ENCODE measurements at places on chromosomes 2 and 18.

DNA sequence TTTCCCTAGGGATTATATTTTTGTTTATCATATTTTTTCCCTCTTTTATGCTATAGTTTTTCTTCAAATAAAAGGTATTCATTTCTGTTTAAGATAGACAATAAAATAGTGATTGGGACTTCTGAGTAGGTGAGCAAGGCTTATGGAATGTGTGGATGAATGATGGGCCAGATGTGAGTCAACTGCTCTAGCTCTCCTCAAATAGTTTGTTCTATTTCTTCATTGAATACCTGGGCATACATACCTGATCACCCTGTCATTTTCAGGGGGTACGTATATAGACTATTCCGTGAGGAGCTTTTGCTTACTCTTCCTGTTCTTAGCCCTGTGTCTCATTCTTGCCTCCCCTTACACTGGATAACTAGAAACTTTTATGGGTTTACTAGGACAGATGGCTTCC lies 41.9 kb downstream of the BABAM2 start:
- no peak for DNase-seq

DNA sequence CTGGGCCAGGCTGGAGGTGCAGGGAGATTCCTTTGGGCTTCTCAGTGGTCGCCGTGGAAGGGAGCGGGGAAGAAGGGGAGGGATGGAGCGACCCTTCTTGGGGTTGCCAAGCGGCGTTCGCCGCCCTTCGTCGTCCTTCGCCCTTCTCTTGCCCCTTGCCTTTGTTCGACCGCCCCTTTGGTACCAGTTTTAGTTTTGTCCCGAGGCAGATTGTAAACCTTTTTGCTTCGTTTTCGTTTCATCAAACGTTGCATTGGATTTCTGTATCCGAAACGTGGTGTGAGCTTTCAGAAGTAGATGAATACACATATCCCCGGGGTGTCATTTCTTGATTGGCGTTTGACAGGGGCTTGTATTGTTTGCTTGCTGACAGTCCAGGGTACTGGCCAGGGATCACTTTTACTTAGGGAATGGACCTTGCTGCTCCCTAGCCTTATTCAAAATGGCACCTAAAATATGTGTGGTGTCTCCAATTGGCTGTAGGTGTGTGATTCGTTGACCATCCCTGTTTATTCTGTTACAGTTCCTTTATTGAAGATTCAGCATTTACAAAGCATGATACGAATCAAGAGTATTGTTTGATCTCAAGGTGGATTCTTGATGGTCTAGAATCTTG lies 788 bp downstream of the USP14 start:
- DNase-seq, result no peak

DNA sequence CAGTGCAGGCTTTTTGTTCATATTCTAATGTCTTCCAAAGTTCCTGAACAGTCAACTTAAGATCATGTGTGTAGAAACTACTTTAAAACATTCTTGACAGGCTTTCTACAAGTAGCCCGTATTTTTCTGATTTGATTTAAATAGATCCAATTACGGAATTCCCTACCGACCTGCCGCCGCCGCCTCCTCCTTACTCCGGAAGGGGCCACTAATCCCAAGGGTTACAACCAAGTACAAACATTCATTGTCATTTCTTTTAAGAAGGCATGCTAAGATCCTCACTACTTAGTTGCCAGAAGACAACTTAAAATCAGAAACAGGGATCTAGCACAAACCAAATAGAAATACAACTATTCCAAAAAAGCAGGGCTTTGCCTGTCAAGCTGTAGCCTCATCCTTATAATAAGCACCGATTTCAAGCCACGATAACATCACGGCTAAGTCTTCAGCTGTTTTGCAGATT lies 784 bp downstream of the WDR33 start:
- DNase-seq, result no peak

- no peak for DNase-seq
These were observed 121.5 kb upstream of the CREB1 start for GRCh38 chr2:207408086-207408794.

GRCh38 chr2:233833345-233833744 lies 21.0 kb downstream of the HJURP start:
- DNase-seq, result no peak

- no peak for DNase-seq
These were observed 59.9 kb downstream of the MSH6 start for GRCh38 chr2:47842846-47843245.

- DNase-seq, result no peak
These were observed 71.0 kb downstream of the GALNT14 start for GRCh38 chr2:31067259-31067658.

- no peak for DNase-seq
These were observed 28.8 kb downstream of the APCDD1 start for GRCh38 chr18:10482985-10483949.

DNA sequence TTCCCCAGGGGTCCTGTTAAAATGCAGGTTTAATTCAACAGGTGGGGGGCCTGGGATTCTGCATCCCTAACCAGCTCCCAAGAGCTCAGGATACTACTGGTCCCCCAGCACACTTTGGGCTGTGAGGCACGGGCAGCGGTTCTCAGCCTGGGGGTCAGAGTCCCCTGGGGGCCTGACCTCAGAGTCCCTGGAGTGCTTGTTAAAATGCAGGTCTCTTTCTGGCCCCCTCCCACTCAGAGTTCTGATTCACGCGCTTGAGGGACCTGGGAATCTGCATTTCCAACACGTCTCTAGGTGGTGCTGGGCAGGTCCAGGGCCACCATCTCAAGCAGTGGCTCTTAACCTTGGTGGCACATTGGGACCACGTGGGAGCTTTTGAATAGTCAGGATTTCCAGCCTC lies 2.8 kb upstream of the OTOS start:
- DNase-seq, result no peak

GRCh38 chr2:189181706-189182105 lies 2.1 kb upstream of the COL5A2 start:
- no peak for DNase-seq

DNA sequence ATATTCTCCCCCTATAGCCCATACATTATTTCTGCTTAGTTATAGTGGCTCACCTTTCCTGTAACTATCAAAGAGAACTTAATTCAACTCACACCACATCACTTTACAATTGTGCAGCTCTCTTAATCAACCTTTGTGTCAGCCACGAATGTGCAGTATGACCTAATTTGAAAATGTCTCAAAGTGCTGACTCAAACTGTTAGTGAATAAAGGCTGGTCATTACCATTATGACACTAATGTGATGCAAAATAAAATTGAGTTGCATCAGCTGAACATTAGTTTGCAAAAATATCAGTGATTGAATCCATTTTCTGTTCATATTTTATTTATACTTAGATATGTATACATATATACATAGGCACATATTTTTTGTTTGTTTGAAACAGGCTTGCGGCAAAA lies 251.8 kb downstream of the MEIS1 start:
- no peak for DNase-seq

DNA sequence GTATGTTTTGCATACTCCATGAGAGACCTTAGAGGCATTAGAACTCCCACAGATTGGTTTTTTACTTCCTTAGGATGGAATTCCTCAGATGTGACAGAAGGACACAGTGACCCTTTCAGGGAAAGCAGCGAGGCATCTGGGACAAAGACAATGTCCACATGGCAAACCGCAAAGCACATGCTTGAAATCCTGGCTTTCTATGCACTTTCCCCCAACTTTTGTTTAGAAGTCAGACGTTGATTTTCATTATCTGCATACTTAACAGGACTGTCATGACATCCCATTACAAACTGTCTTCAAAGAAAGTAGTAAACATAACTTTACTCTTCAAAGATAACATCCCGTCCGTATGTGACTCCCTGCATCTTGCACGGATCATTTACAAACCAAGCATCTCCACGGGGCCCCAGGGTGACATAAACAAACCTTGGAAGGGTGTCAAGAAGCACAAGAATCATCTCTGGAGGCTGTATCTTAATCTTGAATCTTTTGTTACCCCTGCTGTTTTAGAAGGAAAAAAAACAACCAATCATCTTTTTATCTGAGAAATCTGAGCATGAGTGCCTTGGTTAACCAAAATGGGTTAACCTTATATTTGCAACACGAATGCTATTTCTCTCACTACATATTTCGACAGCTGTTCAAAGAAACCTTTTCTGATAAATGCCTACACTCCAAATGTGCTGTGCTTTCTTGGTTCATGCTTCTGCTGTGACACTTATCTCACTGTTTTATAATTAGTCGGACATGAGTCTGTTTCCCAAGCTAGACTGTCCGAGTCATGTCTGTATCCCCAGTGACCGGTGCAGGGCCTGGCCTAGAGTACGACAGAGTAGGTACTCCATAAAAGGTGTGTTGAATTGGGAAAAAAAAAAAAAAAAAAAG lies 90.8 kb downstream of the CCBE1 start:
- DNase-seq, result no peak

DNA sequence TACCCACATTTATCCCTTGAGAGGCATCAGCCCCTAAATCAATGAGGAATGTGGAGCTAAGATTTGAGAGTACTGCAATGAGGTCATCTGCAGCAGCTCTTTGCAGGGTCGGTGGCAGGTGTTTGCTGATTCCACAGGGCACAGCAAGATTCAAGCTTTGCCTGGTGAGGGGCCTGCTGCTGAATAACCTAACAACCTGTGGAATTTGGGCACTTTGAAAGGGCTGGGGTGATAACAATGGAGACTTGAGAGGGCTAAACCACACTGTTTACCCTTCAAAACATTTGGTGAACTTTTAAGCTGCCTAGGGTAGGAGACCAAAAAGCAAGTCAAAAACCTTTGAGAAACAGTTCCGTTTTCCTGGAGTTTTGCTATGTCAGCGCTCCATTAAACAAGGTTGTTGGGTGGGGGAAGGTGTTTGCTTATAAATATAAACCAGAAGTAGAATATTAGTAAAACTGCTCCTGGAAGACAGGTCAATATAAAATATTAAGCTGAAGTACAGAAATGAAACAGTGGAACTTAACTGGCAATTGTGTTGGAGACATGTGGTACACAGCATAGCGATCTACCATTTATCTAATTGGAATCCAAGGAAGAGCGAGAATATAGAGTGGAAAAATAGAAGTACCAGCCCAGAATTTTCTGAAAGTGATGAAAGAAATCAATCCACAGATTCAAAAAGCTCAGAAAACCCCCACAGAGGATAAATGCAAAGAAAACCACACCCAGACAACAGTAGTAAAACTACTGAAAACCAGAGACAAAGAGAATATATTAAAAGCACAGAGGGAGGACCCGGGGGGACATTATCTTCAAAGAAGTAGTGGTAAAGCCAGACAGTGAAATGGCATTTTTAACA lies 15.7 kb downstream of the COPS8 start:
- no peak for DNase-seq

GRCh38 chr2:12063210-12063609 lies 316.8 kb downstream of the LPIN1 start:
- DNase-seq, result no peak

GRCh38 chr18:29060349-29060748 lies 883.4 kb upstream of the CDH2 start:
- no peak for DNase-seq

- no peak for DNase-seq
These were observed 830.4 kb downstream of the DCDC2C start for GRCh38 chr2:4533806-4534205.

DNA sequence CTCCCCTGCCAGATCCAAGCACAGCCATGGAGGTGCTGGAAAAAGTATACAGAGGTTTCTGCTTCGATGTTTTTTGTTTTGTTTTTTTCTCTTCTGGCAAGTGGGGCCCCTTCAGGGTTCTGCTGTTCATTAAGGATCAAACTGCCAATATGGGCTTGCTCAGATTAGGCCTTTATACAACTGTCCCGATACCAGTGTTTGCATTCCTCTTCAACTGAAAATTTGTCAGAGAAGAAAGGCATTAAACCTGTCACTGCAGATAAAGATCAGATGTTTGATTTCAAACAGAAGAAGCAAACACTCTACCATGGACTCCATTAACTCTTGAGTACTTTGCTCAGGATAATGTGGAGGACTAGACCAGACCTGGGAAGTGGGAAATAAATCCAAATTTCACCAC lies 396.0 kb upstream of the SMIM21 start:
- no peak for DNase-seq

GRCh38 chr18:3029215-3029952 lies 16.4 kb upstream of the LPIN2 start:
- DNase-seq, result no peak

DNA sequence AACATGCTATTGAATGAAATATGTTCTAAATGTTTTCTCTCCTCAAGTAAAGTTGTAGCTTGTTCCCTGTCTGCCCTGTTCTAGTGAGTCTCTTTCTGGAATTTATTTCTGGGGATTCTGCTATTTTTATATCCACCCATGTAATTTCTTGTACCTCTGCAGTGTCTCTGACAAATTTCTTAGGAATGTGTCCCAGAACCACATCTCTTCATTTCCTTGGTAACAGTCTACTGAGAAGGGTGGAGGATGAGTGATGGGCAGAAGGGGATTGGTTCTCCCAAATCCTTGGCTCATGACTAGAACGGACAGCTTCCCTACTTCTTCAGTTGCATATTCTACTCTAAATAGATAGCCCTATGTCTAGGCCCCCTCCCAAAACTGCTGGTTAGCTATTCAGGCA lies 490.6 kb upstream of the LINC00305 start:
- no peak for DNase-seq

DNA sequence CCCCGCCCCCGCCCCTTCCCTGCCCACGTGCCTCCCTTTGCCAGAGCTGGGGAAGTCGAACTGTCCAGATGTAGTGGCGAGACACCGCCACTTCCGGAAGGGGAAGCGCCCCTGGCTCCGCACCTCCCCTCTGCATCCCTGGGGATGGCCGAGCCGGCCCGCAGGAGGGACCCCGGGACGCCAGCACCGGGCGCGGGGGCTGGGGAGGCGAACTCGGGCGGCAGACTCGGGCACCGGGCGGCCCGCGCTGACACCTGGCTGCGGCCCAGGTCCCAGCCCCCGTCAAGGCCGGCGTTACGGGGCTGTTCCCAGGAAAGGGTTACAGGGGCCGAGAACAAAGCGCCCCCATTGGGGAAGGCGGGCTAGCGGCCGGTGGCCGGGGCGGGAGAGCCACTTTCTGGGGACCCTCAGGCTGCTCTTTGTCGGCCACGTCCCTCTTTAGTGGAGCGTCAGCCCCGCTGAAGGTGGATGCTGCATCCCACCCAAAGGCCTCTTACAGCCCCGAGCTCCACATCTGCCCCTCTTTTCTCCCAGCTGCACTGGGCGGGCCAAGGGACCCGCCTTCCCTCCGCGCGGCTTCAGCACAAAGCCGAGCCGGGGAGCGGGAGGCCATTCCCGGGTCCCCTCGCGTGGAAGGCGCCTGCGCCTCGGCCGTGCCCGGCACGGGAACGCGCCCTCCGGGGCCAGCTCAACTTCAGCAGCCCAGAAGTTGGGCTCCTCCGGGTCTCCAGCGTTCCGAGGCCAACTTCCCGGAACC lies 1.3 kb downstream of the SDC1 start:
- DNase-seq, result no peak

DNA sequence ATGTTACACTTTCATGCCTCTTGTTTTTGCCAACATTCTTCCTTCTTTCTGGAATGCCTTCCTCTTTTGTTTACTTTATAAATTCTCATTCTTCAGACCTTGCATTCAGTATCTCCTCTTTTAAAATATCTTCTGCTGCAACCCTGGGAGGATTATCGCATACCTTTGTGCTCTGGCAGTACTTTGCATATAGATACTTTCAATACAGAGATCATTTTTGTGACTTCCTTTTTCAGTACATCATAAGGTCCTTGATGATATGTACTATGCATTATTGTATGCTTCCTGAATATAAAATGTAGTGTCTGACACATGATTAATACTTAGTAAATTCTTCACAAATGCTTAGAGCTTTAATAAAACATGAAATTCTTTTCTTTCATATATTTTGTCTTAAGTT lies 538.7 kb downstream of the TRIB2 start:
- DNase-seq, result no peak
